ENCODE measurements at places on chromosomes 16 and 17.

- no peak for DNase-seq
Measured at GRCh38 chr16:2324296-2324859, 16.1 kb downstream of the ABCA3 start.

GRCh38 chr17:3557768-3558583 is at the start of gene TRPV3:
Gene TRPV3, minus strand, starts transcription at chr17:3557812. Its CDS starts 2,962 bp downstream, at chr17:3554850.
- DNase-seq = no peak

DNA sequence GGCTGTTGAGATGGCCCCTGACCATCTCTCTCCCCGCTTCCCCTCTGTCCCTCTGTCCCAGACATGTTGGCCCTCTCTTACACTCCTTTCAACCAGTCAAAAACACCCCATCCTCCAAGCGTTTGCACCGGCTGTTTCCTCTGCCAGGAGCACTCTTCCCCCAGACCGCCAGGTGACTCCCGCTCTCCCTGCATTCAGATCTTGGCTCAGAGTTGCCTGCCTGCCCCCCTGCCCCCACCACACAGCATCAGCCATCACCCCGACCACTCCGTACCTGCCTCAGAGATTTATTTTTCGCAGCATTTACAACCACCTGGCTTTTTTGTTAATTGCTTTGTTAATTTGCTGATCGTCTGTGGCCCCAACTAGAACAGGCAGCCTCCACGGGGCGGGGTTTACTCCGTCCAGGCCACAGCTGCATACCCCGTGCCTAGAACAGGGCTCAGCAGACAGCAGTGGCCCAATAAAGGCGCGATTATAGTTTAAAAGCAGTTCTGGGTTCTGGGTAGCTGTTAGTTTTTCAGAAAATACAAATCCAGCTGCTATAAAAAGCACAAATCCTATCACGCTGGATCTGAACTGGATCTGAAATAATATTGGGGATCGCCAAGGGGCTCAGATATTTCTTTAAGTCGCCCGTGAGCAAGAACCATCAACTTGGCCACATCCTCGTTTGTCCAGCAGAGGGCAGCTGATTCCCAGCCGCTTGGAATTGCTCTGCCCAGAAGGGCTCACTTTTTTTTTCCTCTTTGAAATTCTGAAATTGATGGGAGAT is 173.6 kb downstream of the IRF8 start:
- DNase-seq = peak; percentile 15

GRCh38 chr17:74868251-74868907 is 4.4 kb downstream of the FDXR start:
- DNase-seq = no peak

DNA sequence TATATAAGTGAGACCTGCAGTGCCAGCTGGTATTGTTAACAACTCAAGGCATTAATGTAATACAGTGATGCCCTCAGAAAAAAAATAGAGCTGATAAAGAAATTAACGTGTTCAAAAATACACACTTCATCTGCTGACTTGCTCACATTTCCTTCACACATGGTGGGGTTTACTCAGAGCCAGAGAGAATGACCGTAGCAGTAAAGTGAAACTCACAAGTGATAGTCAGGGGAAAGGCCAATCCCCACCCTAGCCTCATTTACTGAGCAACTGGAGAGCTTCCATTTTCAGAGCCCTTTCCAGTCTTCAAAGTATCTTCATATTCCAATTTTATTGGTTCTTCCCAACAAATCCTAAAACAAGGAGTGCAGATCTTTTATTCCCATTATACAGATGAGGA is 74.0 kb upstream of the HLF start:
- no peak for DNase-seq

- no peak for DNase-seq
Measured at GRCh38 chr17:142102-142661, 4.8 kb downstream of the SCGB1C2 start.

GRCh38 chr16:49596648-49597291 is 223.2 kb downstream of the C16orf78 start:
- DNase-seq = no peak

DNA sequence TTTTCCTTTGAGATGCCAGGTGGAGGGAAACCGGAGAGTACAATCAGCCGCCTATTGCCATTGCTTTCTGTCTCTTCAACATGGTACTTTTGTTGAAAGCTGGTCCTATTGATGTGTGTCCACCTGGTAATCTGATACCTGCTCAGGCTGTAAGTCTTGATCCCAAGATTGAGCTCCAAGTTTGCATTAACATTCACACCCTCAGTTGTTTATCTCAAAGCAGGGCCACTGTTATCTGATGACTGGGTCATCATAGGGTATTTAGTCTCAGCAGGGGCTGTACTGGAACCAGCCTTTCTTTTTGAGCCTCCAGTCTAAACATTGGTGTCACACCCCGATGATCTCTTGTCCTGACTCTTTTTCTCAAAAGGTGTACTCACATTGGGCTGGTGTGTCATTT is 370.3 kb upstream of the TOM1L1 start:
- no peak for DNase-seq

DNA sequence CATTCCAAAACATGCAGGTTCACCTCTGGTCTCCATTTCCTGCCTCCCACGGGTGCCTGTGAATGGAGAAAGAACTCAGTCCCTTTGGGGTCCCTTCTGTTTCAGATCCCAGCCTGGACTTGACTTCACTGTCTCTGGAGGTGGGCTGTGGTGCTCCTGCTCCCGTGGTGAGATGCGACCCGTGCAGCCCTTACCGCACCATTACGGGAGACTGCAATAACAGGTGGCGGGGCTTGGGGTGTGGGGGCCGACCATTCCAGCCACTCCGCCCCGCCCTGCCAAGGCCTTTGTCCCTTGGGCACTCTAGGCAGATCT is 10.5 kb downstream of the LPO start:
- no peak for DNase-seq

DNA sequence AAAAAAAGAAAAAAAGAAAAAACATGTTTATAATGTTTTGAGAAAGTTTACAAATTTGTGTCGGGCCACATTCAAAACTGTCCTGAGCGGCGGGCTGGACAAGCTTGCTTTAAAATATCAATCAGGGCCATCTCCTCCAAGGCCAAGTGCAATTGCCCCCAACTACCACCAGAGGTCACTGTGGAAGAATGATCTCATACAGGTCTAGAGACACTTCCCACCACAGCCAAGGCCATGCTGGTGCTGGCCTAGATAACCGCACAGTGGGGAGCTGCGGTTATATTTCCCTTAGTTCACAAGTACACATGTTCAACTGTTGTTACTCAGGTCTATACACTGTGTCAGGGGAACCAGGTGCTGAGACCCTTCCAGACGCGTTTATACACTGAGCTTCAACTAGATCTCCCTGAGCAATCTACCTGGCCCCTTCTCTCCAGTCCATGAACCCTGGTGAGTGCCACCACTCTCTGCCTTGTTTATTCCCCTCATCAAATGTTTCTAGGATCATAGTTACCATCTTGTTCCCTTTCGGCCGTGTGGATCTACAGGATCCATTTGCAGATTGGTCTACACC is 83.8 kb upstream of the CCL2 start:
- DNase-seq = peak; percentile 23

DNA sequence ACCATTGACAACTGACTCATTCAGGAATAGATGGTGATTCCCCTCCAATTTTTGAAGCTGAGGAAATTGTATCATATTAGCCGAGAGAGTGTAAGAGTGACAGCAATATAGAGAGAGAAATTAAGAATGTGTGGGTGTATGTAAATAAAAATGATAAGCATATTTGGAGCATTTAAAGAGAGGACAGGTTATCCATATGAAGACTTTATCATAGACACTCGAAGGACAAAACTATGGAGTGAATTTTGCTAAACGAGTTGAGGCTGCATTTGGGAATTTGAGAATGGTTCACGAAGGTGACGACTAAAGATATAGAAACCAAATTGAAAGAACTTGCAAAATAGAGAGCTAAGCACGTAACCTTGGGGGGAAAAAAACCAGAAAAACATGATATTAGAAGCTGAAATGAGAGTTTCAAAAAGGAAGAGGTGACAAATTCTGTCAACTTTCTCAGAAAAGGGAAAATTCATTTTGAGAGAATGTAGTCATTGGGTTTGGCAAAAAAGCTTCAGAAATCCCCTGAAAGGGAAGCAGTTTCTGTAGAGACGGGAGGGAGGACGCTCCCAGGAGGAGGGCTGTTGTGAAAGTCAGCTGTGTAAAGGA is 129.7 kb downstream of the KCNJ2 start:
- DNase-seq = no peak

DNA sequence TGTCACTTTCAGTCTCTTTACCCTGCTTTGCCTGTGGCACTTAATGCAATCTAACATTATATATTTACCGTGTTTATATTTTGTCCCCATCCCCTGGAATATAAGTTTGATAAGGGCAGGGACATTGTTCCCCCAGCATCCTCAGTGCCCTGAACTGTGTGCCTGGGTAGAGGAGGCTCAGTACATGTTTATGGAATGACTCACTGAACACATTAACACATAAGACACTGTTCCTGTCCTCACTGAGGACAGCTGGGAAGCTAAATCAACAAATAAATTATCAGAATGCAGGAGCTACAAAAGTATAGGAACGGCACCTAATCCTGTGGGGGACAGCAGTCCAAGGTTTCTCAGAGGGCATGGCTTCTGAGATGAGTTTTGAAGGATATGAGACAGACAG is 27.8 kb downstream of the GRIN2A start:
- DNase-seq = no peak

DNA sequence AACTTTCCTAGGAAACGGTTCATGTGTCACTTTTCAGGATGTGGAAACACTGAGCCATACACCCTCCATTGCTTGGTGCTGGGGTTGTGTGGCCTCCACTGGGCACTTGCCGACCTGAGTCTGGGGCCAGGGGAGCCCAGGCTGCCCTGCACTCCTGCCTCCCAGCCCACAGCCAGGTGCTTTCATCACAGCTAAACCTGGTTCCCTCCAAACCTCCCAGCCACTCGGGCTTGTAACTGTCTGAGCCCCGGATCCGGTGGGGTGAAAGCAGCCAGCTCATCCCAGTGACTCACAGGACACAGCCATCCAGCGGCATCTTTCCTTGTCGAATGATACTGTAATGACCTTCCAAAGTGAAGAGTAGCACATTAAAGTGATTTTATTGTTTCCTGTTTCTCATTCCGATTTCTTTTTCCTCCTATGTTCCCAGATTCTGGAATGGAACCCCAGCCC is 19.8 kb downstream of the CARHSP1 start:
- DNase-seq = no peak

GRCh38 chr17:32323046-32323445 is 18.9 kb downstream of the C17orf75 start:
- DNase-seq = no peak

DNA sequence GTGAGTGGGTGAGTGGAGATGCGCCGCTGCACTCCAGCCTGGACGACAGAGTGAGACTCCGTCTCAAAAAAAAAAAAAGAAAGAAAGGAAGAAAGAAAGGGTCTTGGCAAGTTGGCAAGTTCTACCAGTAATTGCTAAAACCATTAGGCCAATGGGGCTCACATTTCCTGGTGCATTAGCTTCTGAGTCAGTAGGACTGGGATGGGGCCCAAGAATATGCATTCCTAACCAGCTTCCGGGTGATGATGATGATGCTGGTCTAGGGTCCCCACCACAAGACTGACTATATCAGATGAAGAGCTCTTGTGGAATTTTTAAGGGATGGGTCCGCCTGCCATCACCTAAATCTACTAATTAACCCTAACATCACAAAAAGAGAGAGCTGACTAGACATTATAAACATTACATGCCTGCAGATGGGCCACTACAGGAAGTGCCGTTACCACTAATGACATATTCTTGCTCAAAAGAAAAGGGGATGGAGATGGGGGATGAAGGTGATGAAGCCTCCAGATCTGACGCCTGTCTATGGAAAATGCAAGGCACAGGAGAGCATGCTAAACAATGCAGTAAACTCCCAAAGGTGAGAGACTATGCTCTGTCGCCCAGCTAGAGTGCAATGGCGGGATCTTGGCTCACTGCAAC is 13.1 kb downstream of the MYH11 start:
- no peak for DNase-seq

DNA sequence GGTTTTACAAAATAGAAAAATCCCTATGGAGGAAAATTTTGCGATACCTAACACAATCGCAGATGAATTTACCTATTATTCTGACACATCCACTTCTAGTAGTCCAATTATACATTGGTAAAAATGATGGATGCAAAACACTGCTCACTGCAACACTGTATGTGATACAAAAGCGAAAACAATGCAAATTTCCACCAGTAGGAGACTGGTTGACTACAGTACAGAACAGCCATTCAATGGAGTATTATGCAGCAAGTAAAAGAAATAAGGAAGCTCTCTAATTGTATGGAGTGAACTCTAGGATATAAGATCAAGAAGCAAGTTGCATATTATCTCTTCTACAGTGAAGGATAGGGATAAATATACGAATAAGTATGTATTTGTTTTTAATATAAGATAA is 48.5 kb downstream of the SETD6 start:
- no peak for DNase-seq

- no peak for DNase-seq
Measured at GRCh38 chr17:30196504-30196903, 39.0 kb downstream of the SLC6A4 start.

DNA sequence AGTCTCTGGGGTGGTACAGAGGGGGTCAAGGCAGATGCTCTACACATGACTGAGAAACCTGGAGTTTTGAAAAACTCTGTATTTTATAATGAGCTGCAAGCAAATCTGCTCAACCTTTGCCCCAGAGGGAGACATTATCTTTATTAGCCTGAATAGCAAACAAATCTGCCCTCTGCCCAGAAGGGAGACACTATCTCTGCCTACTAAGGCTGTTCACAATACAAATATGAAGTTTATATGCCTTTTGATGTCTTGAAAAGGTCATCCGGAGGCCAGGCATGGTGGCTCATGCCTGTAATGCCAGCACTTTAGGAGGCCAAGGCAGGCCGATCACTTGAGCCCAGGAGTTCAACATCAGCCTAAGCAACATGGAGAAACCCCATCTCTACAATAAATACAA is 11.0 kb upstream of the XYLT1 start:
- DNase-seq = no peak

- no peak for DNase-seq
Measured at GRCh38 chr17:73139296-73139695, 25.5 kb upstream of the SSTR2 start.

DNA sequence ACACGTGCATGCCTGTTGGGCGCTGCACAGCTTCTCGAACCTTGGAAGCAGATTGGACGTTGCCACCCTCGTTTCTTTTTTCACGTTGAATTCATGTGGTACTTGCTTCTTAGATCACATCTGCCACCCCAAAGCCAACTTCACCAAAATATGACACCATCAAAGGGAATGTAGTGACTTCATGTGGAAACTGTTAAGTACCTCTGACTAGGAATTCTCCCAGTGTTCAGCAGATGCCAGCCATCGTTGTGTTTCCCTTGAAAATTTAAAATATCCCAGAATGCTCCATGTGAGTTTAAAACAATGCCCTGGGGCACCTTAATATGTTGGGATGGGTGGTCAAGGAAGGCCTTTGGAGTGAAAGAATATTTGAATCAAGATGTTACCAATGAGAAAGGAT is 22.6 kb upstream of the FAM20A start:
- DNase-seq = no peak

GRCh38 chr16:53042235-53042701 is 10.4 kb downstream of the CHD9NB start:
- DNase-seq = no peak

- DNase-seq = peak; percentile 74
Measured at GRCh38 chr17:72592242-72592966, 471.6 kb downstream of the SOX9 start.

- DNase-seq = no peak
Measured at GRCh38 chr16:2704983-2705275, 15.1 kb downstream of the PRSS27 start.

GRCh38 chr16:10618710-10619209 is 38.4 kb upstream of the EMP2 start:
- DNase-seq = no peak

- no peak for DNase-seq
Measured at GRCh38 chr16:9042964-9043680, 48.3 kb upstream of the HAPSTR1 start.
